ENCODE measurements at places on chromosomes 7 and 10.
A peak's percentile ranks its signal among the peaks of the same experiment; 100 is the strongest.

GRCh38 chr10:12727832-12728215 lies 273.7 kb downstream of the CCDC3 start:
- DNase-seq: no peak

- no peak for DNase-seq
Observed at GRCh38 chr10:111879969-111880368, 303.6 kb downstream of the GPAM start.

DNA sequence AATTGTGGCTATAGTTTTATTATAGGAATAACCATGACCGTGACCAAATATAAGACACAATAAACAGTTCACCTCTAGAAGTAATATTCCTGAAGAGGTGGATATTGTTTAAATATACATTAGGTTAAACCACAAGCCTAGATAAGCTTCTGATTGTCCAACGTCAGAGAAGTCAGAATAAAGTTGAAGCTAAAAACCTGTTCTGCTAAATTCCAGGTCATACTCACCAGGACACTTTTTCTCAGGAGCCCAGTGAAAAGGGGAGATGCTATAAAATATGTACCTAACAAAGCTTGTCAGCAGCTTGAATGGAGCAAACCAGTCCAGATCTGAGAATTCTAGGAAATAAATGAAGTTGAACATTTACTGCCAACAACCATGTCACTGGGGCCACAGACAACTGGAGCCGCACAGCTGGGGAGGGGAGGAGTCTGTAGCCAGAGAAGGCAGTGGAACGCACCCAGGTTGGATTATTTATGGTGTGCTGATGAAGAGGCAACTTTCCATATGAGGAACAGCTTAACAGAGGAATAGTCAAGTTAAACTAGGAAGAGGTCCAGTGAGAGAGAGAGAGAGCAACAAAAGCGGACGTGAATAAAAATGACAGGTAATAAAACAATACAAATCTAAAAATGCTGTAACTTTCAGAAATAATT lies 191.1 kb downstream of the ZNF438 start:
- DNase-seq: peak; percentile 92

GRCh38 chr10:6177880-6178281 lies 24.9 kb upstream of the PFKFB3 start:
- DNase-seq: no peak

DNA sequence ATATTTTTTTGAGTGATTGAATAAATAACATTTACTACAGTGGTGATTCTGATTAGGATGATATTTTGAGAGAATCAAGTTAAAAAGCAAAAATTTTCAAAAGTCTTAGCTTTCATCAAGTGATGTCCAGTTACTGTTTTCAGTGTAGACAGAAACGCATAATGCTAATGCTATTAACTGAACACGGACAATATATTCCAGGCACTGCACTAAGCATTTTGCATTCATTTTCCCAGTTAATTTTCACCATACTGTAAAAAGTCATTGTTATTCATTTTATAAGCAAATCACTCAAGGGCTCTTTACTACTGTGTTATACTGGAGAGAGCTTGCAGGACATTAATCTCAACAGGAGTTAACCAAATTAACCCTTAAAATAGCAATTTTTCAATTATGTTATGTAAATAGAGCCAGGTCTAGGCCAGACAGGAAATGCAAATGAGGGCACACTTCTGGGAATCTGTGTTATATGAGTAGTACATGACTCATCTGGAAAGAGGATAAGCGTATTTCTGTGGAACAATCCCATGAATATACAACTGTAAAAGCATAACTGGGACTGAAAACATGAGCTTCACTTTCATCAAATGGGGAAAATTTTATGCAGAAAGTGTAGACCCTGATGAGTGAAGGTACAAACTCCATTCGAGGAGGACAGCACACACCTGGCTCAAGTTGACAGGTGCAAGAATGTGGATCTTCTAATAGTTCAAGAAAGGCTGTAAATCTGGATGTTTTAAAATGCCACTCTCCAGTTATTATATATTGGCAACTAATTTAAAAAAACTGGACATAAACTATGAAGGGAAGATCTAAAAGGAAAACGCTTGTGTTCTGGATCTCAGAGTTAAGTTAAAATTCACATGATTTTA lies 75.4 kb downstream of the ANK3 start:
- no peak for DNase-seq

All from right hindlimb (tissue), 1 donor.